ENCODE measurements at places on chromosomes 2 and 18.

- DNase-seq = no peak
Measured at GRCh38 chr2:226683196-226683595, 116.4 kb downstream of the IRS1 start.

DNA sequence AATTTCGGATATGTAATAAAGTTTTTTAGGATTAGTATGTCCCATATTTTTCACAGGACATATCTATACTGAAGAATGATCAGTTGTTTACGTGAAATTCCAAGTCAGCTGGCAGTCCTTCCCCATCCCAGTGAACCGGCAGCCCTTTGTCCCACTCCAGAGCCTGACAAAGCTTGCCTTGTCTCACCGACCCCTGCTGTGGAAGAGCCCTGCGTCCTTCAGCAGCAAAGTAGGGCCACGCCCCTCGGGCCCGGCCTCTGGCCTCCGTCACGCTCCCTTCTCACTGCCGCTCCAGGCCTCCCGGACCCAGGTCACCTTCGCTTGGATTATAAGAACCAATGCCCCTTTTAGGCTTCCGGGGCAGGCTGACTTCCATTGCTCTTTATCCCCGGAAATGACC is 89.8 kb upstream of the TGIF1 start:
- DNase-seq = no peak

DNA sequence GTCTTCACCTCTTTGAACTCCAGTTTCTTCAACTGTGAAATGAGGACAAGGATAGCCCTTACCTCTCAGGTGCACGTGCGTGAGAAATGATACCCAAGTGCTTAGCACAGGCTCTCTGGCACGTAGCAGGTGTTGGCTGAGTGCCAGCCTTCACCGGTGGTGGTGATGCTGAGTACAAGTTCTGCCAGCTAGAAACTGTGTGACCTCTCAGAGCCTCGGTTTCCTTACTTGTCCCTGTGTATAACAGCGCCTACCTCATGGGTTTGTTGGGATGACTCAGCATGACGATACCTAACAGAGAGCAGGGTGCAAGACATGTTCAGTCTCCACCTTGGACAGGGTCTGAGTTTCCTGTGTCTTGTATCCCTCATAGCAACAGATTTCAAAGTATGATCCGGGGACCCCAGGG is 205.1 kb downstream of the TNS1 start:
- no peak for DNase-seq

DNA sequence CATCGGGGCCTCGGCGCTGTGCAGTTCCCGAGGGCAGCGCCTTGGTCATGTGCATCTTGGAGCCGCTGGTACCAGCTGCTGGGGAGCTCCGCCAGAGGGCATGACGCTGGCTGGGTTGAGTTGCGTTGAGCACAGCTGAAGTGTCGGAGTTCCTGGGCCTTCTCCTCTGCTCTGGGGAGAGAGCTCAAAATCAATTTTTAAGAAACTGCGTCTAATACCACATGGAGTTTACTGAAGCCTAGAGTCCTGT is 48.7 kb downstream of the GREB1 start:
- no peak for DNase-seq

DNA sequence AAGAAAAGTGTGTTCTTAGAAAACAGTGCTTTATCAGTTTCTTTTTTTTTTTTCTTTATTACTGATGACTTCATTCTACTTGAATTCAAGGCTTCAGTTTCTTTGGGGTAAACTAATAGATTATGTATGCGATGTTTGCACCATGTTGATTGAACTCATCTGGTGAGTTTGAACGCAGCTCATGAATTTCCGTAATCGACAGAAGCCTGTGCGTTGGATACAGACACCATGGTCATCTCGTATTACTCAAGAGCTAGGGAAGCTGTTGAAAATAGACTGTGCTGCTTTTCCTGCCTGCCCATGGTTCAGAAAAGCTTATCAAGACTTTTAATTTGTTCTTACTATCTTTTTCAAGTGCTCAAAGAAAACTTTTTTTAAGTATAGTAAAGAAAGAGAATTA is 185.5 kb upstream of the NRP2 start:
- DNase-seq = no peak

- peak; percentile 36 for DNase-seq
Measured at GRCh38 chr2:234444893-234445292, 52.0 kb downstream of the ARL4C start.

DNA sequence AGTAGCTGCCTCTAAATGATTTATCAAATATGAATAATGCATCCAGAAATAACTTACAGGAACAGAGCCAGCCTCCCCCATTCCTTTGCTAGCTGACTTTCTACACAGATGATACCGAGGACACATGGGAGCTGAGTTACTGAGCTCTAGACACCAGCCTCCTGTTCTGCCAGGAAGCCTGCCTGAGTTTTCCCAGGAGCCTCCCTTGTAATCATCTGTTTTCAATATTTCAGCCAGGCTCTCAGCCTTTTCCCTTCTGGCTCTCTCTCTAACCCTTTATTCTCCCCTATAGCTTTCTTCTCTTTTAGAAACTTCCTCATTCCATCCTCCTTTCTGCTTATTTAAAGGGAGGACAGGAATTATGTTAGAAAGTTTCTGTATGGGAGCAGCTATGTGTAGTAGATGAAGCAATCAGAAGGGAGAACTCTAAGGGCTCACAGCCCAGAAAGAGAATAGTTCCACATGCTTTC is 911.6 kb downstream of the TDRD15 start:
- no peak for DNase-seq

- no peak for DNase-seq
Measured at GRCh38 chr2:45275806-45276205, 266.6 kb upstream of the SIX2 start.

GRCh38 chr2:5121642-5122041 is 570.5 kb upstream of the SOX11 start:
- DNase-seq = no peak

DNA sequence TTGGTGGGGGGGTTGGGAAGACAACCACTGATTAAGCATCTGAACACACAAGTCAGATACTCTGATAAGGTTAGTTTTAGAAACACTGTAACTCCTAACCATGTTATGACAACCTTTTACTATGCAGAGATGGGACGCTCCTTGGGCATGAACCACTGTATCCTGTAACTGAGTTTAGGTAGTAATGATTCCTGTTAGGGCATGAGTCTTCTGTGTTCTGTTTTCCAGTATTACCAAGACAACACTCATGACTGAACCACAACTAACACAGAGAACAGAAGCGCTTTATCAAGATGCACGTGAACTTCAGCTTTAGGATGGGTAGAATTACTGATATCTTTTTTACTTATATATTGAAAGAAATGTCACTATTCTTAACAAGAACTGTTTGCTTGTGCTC is 14.1 kb upstream of the CREB1 start:
- DNase-seq = no peak

DNA sequence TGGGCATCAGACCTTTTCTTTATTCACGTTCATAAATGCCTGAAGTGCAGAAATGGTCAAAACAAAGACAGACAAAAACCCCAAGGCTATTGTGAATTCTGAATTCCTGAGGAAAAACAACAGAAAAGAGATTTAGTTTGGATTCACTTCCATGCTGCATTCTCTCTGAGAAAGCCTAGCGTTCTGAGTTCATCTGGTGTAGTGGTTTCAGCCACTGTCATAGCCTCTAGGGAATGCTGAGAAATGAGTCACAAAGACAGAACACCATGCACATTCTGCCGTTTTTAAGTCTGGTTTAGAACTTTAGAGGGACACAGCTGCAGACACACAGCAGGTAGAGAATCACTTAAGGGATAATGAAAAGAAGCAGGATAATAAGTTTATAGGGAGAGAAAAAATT is 93.8 kb downstream of the LRP1B start:
- no peak for DNase-seq

DNA sequence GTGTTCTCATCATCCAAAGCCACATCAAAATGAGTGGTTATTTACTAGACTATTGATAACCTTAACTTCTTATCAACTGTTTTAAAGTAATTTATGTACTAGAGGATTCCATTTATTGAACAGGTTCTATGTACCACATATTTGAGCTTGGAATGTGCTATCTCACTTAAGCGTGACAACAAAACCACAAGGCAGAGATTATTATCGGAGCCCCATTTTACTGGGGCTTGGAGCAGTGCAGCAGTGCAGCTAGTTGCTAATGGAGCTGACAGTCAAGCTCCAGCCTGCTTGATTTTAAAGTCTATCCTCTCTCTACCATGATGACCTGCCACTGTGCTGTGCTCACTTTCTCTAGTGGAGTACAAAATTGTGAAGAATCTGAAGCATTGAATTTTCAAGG is 24.6 kb downstream of the GCG start:
- no peak for DNase-seq

- DNase-seq = no peak
Measured at GRCh38 chr2:160269365-160269764, 69.3 kb upstream of the ITGB6 start.

DNA sequence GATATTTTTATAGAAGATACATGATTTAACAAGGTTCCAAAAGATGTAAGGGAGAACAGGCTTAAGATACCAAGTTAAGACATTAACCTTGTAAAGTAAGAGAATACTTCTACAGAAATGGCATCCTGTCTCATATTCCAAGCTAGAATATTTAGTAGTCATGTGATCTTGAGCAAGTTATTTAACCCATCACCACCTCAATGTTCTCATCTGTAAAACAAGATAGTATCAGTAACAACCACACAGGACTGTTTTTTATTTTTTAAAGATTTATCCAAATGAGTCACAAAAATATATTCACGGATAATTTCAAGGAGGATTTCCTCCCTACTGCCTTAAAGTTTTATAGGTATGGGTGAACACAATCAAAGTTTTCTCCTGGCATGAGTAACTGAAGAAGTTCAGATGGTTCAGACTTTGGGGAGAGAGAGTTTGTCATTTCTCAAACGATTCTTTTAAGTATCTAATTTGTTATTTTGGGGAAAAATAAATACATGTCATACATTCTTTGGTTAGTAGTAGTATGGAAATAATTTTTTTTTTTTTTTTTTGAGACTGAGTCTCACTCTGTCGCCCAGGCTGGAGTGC is 25.9 kb downstream of the ROCK1 start:
- no peak for DNase-seq

GRCh38 chr2:58155160-58155778 is 85.9 kb downstream of the FANCL start:
- no peak for DNase-seq

GRCh38 chr18:3790703-3791102 is 340.7 kb downstream of the TGIF1 start:
- DNase-seq = no peak

DNA sequence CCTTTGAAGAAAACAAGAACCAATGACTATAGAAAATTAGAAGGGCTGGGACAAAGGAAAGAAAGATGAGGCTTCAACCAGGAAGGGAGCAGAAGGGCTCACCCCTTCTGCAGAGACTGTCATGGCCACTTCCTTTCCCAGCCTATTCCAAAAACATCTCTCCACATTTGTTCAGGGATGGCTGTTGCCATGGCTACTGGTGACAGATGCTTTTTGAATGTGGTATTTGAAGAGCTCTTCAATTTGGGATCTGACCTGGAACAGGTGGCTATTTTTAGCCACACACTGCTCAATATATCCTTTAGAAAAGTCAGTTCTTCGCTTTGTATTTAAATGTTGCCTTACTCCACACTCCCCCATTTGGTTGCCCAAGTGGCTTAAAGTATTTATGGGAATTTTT is 64.1 kb upstream of the LCLAT1 start:
- DNase-seq = no peak

- DNase-seq = no peak
Measured at GRCh38 chr2:71540818-71541217, 87.5 kb downstream of the DYSF start.

DNA sequence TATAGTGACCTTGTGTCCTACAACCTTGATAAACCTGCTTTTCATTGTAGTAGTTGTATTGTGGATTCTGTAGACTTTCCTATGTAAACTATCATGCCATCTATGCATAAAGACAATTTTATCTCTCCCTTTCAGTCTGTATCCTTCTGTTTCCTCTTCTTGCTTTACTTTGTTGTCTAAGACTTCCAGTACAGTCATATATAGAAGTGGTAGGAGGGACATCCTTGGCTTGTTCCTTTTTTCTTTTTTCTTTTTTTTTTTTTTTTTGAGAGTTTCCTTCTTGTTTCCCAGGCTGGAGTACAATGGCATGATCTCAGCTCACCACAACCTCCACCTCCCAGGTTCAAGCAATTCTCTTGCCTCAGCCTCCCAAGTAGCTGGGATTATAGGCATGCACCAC is 39.7 kb downstream of the UBE2F start:
- DNase-seq = no peak

GRCh38 chr18:35378574-35378896 is 1.4 kb upstream of the ZNF396 start:
- no peak for DNase-seq

- DNase-seq = no peak
Measured at GRCh38 chr2:172596776-172597175, 40.9 kb downstream of the PDK1 start.

- no peak for DNase-seq
Measured at GRCh38 chr2:201254081-201254730, 6.1 kb upstream of the CASP8 start.

- no peak for DNase-seq
Measured at GRCh38 chr2:85753525-85754312, at the start of gene ATOH8. Gene ATOH8, plus strand, starts transcription at chr2:85753991. Its CDS starts 199 bp downstream, at chr2:85754190.

DNA sequence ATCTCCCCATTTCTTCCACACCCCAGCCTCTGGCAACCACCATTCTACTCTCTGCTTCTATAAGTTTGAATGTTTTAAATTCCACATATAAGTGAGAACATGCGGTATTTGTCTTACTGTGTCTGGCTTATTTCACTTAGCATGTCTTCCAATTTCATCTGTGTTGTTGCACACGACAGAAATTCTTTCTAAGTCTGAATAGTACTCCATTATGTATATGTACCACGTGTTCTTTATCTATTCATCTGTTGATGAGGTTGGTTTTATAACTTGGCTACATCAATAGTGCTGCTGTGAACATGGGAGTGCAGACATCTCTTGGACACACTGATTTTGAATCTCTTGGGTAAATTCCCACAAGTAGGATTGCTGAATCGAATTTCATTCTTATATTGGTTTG is 31.8 kb upstream of the MTX2 start:
- DNase-seq = no peak

- no peak for DNase-seq
Measured at GRCh38 chr2:74036450-74037195, 51.9 kb downstream of the TET3 start.

GRCh38 chr2:239383759-239384156 is 17.1 kb downstream of the HDAC4 start:
- no peak for DNase-seq

DNA sequence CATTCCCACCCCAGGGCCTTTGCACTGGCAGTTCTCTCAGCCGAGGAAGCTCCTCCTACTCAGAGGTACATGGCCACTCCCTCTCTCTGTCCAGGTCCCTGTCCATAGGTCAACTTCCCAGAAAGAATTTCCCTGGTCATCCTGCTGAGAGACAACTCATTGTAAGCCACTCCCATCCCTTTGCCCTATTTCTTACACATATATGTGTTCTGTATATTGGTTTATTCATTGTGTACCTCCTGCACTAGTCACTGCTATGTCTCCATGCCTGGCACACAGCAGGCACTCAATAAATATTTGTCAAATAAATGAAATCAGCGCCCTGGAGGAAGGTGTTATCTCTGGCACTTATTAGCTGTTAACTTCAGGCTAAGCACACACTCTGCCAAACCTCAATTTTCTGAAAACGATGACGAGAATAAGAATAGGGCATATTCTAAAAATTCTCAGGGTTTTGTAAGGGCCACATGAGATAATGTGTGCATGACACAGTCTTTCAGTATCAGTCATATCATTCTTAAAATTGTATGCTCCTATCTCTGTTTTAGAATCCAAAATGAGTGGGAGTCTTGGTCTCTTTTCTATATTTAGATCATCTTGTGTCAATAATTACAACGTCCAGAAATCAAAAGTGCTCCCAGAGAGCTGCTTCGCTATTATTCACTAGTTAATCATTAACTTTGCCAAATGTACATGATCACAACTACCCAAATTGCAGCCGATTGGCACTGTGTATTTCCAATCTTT is 198.0 kb downstream of the ALK start:
- no peak for DNase-seq

GRCh38 chr2:95047629-95048510 is 22.4 kb downstream of the MAL start:
- DNase-seq = no peak

Data from activated CD8-positive, alpha-beta memory T cell treated with anti-CD3 and anti-CD28 coated beads for 1 hour (primary cell).